ENCODE measurements at places on chromosomes 4 and X.

DNA sequence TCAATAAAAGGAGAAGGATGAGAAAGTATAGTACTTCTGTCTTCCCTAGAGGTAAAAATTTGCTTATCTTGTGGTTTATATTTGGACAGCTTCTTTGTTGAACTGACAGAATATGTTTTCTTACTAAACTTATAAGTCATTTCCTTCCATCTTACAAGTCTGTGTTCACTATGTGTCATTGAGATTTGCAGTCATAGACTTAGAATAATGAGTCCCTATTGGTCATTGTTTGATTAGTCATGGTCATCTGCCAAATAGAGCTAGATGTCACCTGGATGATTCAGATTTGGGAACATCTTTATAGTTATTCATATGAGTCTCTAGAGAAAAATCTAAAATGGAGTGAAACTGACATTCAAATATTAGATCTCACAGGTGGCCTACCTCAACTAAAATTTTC lies 51.5 kb downstream of the SPATA18 start:
- DNase-seq = no peak

- no peak for DNase-seq
Observed at GRCh38 chr4:151324752-151325110, 674 bp downstream of the SH3D19 start.

DNA sequence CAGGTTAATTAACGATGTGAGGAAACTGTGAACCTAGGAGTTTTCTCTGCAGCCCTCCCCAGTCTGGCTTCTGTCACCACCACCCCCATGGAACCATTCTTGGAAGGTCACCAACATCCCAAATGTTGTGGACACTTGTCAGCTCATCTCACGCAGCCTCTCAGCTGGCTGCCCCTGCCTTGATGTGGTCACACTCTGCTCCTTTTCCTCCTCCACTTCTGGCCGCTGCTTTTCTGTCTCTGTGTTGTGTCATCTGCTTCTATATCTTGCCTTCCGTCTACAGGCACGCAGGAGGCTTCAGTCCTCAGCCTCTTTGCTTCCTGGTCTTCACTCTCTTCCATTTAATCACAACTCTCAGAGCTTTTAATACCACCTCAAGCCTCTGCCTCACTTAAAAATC lies 371.5 kb upstream of the SLIT2 start:
- DNase-seq = no peak

GRCh38 chrX:87805829-87806490 lies 288.4 kb downstream of the KLHL4 start:
- DNase-seq = no peak

- peak; percentile 46 for DNase-seq
Observed at GRCh38 chr4:173264684-173265185, 69.4 kb downstream of the HMGB2 start.

GRCh38 chr4:84901173-84901572 lies 65.3 kb downstream of the WDFY3 start:
- DNase-seq = no peak

DNA sequence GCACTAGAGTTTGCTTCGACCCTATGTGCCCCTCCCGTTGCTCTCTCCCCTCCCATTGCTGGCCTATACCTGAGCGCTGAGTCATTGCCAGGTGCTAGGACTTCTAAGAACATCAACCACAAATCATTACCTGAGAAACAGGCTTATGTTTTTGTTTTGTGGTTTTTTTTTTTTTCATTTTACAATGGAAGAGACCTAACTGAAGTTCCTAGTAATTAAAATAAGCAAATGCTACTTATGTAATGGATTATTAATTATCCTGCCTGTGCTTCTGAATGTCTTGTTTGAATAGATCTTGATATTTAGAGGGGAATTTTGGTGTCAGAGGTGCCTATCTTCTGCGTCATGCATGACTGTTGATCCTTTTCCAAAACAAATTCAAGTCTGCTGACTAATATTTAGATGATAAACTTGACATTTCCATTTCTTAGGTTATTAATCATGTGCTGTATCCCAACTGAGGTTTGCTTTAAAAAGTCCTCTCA lies 275.4 kb upstream of the CPEB2 start:
- DNase-seq = no peak
